ENCODE measurements at places on chromosomes 1 and 21.
A peak's percentile ranks its signal among the peaks of the same experiment; 100 is the strongest.

DNA sequence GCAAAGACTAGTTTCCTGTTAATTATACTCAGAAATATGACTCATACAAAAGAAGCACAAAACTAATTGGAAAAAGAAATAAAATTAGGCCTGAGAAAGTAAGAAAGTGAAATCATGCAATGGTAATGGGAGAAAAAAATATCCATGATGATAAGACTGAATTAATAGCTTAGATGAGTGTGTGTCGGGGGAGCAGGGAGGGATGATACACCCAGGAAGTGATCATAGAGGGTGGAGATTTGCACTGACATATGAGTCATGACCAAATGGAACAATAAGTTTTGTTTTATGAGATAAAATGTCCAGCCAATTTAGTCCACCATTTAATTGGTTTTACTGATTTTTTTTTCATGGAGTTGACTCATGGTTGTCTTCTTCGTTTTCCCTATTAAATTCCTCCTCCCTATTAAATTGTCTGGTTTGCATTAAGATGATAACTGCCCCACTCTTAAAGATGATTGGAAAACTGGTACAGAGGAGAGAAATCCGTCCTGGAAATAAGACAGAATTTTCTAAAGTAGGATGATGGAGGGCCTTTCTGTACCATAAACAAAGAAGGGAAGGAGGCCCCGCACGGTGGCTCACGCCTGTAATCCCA lies 111.7 kb upstream of the KCNJ6 start:
- DNase-seq: peak; percentile 40

GRCh38 chr1:239898062-239898730 lies 193.5 kb upstream of the FMN2 start:
- DNase-seq: peak; percentile 75

GRCh38 chr1:87760155-87760554 lies 431.5 kb downstream of the LMO4 start:
- peak; percentile 87 for DNase-seq

GRCh38 chr1:197807216-197807615 lies 31.9 kb upstream of the DENND1B start:
- DNase-seq: no peak

- no peak for DNase-seq
These were observed 47.3 kb upstream of the LYPLAL1 start for GRCh38 chr1:219126377-219126776.

DNA sequence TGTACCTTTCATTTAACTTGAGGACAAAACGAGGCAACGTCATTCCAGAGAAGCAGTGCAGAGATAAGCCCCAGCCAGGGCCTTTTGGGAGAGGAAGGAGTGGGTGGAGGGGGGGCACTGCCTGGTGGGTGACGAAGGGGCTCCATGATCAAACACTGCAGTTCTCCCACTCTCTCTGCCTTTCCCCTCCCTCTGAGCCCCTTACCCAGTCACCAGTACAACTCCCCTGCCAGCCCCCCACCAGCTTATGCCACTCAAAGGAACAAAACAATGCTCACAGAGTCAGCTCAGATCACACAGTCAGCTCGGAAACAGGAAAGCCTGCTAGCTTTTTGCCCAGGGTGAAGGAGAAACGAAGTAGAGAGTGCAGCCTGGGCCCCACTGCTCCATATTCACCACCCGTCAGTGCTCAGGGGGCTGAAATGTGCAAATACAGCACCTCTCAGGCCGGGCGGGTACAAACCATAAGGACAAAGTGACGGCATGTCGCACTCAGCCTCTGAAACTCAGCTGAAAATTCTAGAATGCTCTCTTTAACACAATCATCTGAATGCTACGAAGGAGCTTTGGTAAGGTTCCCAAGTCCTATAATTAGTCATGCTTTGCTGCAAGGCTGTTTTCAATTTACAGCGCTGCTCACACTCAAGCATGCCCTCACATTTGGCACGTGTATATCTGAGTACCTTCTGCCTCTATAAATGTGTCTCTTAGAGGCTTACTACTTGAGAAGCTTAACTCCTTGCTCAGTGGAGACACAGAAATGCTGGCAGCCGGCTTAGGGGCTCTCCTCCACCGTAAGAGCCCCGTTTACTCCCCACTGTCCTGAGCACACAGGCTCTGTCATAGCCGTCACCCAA lies 65.8 kb upstream of the RAB4A start:
- peak; percentile 94 for DNase-seq

- DNase-seq: peak; percentile 67
These were observed 46.5 kb upstream of the RNF11 start for GRCh38 chr1:51189421-51190073.

DNA sequence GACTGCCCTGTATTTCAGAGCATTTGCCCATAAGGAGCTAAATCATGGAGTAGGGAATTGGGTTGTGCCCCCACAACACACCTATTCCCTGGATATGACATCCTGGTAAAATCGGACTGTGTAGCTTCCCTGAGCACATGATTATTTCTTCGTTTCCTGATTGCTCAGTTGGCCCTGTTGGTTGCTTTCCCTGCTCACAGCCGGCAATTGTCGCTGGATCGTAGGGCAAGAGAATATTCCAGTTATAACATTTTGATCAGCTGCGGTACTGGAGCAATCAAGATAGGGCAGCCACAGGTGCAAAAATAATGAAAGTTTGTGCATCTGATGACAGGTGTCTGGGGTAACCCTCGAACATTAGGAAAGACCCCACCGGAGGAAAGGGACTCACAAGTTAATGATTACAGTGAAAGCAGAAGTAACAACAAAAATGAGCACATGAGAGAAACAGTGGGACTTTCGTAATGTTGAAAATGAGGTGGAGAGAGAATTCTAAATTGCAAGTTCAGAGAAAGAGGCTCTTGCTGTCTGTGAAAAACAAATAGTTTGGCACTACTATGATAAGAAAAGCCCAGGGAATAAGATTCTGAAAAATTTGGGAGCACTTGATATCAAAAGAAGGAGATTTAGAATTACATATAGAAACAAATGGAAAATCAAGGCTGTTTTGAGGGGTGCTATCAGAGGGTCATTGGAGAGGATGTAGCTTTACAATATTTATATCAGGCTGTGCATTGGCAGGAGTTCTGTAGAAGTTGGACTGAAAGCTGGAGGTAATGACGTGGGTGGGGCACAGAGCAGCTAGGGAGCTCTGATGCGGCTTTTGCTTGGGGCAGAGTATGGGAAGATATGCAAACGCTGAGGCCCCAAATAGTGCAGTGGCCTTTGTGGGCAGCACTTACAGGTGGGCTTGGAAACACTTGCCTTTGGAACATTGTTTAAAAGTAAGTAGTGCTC lies at the start of gene MAB21L3:
MAB21L3 (plus strand) TSS at position 833 of the 957 bp plus-strand sequence. CDS start 1,217 bp downstream, outside the sequence.
- no peak for DNase-seq

GRCh38 chr1:205326812-205327466 lies 5.4 kb upstream of the NUAK2 start:
- DNase-seq: no peak

DNA sequence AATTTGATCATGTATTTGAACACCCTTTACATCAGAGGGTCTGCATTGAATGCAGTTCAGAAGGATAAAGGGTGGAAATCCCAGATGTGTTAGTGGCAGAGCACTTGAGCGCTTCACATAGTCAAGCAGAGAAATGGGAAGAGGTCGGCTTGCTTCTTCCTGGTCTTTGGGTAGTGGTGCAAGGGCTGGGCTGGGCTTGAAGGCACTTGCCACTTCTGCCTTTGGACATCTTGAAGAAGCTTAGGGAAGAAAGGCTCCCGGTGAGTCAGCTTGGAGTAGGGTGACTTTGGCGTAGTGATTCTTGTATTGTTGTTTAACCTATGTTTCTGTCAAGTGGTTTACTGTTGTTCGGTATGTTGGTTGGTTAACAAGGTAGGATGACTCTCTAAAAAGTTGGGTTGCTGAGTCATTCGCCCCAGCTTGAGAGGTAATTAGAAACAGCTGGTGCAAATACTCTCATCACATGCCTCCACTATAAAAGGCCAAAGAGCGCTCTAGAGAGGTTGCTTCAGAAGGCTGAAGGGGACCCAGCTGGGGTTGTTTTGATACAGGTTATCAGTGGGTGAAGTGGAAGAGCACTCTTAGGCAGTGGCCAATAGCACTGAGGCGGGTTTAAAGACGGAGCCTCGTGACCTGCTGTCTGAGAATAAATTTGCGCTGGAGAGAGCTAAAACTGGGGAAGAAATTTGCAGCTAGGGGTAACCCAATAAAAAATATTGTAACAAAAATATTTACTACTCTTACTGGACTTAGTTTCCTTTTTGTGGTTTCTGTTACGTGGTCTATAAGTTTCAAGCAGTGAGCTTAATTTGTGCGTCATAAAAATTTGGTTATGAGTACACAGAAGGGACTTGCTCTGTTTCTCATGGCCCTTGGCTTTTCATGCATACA lies 1.4 kb downstream of the BACH1 start:
- peak; percentile 97 for DNase-seq

DNA sequence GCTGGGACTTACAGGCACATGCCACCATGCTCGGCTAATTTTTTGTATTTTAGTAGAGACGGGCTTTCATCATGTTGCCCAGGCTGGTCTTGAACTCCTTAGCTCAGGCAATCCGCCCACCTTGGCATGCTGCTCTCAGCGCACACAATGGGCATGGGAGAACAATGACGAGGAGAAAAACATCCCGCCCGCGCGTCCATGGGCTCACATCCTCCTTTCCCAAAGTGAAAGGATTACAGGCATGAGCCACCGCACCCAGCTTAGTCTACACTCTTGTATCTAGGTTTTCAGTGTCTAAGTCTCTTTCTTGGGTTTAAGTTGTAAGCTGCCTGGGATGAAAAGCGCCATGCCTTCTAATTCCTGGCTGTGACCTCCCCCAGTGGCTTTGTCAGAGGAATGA lies 37.9 kb downstream of the CDK18 start:
- DNase-seq: no peak

GRCh38 chr1:177948336-177948972 lies 21.4 kb downstream of the SEC16B start:
- DNase-seq: peak; percentile 65

All from fibroblast of skin of abdomen (primary cell).